GM04504 (cell line): ENCODE measurements at places on chromosomes 4 and X.

DNA sequence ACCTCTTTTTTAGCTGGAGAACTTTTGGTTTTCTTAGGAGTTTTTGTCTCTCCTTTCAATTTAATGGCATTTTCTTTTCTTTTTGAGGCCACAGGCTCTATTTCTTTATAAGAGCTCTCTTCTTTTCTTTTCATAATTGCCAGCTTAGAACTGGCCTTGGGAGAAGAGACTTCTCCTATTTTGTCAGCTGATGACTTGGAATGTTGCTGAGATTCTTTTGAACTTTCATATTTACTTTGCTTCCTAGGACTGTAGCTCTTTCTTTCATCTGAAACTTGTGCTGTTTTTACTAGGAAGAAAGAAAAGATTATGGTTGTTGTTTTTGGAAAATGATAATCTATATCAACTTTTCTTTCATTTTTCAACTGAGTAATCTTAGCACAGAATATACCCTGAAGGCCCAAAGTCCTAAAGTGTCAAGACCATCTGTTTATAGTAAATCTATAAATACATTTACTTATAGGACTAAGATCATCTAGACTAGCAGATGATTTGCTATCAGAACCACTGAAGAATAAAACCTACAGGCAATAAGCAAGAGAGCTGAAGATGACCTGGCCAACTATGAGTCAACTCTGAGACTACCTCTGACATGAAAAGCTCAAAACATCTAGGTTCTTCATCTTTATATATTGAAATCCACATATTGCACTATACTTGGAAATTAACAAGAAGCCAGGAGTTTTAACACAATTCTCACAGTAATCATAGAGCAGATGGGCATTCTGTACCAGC, 45.6 kb downstream of the RFC1 start:
- DNase-seq: no peak

DNA sequence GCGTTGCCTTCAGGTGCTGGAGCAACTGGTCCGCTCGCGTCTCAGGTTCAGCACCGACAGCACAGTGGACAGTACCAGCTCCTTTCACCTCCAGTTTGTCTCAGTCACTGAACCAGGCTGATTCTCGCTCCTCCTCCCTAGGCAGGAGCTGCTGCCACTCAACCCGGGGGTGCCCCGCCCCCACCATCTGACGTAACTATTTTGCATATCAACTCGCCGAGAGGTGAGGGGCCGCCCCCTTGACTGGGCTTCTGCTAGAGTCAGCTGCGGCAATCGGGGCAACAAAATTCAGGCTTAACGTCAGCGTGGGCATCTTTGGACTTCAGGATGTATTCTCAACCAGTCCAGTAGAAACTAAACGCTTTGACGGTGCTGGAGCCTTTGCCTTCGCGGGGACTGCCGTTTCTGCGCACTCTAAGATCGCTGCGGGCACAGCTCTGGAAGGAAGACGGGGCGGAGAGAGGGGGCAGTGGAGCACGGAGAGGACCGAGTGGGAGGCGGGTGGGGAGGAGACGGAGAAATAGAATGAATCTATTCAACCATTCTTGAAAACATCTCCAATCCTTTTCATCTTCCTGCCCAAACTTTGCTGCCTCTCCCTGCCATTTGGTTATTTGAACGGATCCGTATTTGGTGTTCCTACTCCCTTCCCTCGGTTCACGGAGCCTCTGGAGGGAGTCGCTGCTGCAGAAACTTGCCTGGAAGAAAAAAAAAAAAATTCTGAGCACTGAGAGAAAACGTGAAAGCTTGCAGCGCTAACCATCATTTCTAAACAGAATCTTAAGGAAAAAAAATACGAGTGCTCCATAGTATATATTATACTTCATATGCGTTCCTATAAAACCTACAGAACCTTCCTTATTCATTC, at the start of gene FSTL5:
Gene FSTL5, minus strand, starts transcription at position 109 of the 868 bp plus-strand sequence. CDS start 52,604 bp downstream, outside the sequence.
- no peak for DNase-seq

- no peak for DNase-seq
Measured at GRCh38 chrX:94366616-94367015, 692.6 kb downstream of the FAM133A start.

GRCh38 chr4:159278399-159278798, 175.5 kb downstream of the RAPGEF2 start:
- no peak for DNase-seq

DNA sequence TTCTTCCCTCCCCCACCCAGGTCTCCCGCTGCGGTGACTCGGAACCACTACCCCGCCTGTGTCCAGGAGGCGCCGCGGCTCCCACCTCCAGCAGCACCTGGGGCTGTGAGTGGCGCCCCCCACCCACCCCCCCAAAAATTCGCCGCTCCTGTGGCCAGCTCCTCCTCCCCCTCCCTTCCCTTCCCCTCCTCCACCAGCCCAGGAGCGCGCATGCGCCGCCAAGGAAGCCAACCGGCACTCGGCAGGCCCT, 278 bp downstream of the CLOCK start:
- no peak for DNase-seq

DNA sequence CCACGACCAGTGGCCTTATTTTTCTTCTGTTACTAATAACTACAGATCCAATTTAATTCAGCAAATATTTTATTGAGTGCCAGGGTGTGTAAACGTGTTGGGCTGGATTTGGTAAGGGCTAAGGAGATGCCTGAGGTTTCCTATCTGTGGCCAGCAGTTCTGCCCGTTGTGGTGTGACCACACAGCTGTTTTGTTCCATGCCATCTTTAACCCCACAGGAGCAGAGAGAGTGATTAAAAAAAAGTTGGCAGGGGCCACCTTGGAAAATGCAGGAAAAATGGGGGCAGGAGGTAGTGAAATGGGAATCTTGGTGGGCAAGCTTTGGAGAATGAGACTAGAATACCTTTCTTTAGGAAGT, 1.1 kb downstream of the PLAC8 start:
- DNase-seq: no peak

DNA sequence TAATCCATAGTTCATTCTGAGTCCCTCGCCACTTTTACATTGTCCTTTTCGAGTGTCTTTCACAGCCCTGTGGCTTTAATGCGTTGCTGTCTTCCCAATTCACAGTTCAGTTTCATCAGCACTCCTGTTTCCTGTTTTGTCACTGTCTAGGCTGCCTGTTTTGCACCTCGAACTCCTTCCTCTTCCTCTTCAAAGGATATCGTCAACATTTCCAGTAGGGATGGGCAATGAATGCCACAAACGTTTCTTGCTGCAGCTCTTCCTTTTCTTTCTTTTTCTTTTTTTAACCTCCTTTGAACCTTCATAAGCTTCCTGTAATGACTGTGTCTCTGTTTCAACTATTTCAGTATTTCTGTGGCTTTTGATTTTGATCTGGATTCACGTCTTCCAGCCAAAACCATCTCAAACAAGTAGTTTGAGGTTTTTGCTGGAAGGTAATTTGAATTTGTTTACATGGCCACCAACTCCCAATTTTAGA, 105.4 kb downstream of the ANXA3 start:
- no peak for DNase-seq

GRCh38 chr4:48777739-48778138, 2.3 kb downstream of the FRYL start:
- no peak for DNase-seq

DNA sequence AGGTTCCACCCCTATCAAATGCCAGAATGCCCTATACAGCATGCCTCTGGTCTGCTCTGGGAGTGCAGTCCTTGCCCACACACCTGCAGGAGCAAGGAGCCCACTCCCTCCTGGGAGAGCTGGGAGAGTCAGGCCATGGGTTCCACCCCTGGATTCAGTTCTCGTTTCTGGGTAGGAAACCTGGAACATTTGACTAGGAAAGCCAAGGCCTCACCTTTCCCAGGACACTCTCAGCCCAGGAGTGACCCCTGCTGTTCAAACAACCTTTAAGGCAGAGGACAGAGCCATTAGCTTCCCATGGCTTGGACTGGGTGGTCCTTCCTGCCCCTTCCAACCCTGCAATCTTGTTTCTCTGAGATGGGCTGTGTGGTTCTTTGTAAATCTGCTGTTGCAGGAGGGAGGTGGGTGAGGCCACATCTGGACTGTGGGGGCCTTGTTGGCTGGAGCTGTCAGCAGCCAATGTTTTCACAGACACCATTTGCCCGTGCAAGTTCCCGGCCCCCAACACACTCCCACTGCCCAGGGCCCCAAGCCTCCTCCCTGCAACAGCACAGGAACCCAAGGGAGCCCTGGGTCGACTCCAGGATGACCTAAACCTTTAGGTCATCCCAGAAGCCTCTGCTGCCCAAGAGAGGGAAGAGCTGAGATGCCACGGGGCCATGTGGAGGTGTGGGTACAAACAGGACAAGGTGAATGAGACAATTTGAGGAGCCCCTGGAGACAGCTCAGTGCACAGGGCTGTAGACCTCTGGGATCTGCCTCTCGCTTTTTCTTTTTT, 104.4 kb downstream of the PJA1 start:
- no peak for DNase-seq

- DNase-seq: no peak
Measured at GRCh38 chr4:5821665-5822358, 71.1 kb downstream of the CRMP1 start.

DNA sequence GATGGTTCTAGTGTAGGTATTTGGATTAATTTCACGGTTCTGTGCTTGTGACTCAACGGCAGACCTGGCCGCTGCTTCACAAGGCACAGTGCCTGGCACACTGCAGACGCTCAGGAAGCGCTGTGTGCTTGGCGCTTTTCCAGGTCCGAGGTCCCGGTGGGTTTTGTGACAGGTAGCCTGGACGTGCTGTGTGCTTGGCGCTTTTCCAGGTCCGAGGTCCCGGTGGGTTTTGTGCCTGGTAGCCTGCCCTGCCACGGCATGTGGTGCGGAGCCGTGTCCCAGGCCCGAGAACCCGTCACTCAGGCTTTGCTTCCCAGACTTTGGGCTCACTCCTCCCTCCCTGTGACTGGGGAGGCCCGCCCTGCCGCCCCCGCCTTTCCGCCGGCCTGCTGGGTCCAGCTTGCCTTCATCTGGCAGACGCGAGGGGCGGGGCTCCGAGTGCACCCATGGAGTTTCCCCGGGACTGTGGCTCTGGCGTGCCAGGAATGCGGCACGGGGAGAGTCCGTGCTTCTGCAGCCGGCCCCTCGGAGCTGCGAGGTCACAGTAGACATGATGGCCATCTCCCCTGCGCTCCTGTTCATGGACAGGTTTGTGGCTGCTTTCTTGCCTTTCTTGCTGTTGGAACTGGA, 44.2 kb downstream of the TBC1D14 start:
- peak; percentile 40 for DNase-seq

DNA sequence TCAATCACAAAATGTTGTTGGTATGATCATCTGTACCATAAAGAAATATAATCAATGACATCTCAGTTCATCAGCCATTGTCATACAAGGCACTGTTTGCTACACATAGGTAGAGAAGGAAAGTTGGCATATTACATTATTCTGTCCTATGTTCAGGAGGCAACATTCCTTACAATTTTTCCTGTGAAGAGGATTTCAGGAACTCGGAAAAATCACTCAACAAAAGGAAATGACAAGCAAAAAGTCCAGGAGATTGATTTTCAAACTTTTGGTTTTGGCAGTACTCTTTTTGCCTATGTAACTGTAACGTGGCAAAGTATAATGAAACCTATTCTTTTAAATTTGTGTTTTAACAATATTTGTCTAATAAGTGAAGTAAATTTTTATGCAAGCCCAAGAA, 131.3 kb downstream of the MAB21L2 start:
- no peak for DNase-seq

GRCh38 chrX:8969378-8969777, 64.5 kb downstream of the FAM9B start:
- DNase-seq: no peak

DNA sequence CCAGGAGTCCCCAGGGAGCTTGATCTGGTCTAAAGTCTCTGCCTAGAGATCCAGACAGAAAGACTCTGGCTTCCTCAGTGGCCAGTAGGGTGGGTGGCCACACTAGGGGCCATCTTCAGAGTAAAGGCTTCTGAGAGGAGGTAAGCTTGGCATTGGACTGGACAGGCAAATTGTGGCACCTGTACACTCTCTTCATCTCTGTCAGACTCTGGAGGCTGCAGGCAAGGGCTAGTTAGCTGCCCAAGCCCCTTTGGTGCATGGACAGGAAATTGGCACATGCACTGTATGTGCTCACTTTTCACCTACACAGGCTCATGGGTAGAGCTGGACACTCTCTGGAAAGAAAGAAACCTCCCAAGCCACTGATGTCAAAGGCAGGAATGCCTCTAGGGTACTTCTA, 142.8 kb downstream of the PJA1 start:
- no peak for DNase-seq

- DNase-seq: no peak
Measured at GRCh38 chrX:45421806-45422205, 221.1 kb upstream of the DIPK2B start.

DNA sequence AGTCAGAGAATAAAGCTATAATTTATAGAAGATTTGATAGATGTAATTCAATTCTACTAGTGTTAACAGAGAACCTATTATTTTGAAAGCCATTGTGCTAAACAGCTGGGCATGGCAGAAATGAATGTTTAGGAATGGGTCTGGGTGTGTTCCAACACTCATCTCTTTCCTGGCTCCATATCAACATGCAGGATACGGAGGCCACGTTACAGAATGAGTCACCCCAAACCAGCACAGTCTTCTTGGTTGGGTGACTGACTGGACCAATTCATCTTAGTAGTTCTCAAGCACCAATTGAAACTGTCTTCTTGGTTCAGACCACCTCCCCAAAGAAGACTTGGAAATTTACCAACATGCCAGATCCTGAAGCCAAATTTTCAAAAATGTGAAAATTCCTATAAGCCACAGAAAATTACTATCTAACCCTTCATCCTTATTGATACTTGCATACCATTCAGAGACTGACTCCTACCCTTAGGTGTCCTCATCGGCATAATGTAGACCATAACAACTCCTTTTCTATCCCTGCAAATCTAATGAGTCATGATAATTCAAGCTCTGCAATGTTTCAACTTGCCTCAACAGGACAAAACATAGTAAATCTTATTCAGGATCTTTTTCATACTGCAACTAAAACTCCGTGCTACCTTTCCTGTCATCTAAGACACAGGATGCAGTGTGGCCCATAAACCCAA, 52.0 kb upstream of the ATOH1 start:
- DNase-seq: no peak

- DNase-seq: no peak
Measured at GRCh38 chrX:20487227-20487626, 220.5 kb upstream of the RPS6KA3 start.

GRCh38 chr4:22215084-22215483, 266.5 kb upstream of the KCNIP4 start:
- DNase-seq: no peak

DNA sequence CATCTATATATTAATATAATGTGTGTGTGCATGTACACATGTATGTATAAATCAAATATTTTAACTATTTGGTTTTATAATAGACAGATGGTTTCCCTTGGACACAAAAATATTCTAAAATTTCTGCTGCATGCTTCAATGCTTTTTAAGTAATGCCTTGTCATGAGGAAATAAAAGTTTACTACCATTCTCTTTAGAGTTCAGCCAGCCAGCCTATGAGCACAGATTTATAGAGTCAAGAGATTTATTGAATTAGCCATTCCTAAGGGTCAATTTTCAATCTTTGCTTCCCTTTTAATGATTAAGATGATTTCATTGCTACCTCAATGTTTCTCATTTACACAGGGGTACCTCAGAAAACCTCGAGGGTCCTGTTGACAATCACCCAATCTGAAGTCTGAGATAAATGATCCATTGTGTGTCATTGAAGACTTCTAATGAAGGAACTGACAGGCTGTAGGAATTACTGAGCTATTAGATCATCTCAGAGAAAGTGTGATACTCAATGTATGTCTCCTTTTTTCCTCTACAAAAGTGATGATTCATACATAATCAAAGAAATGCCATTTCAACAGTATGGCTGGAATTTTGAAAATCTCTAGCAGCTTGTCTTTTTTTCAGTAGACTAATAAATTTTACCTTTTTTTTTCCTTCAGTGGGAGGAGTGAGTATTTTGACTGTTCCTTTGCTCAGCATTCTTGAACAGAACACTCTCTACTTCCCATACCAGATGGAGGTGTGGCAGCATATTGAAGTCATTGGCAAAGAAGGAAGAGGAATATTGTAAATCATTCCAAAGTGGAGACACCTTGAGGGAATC, 222.6 kb upstream of the PCDH18 start:
- DNase-seq: peak; percentile 68
